SW480 (cell line): ENCODE measurements at places on chromosomes 6 and 20.

DNA sequence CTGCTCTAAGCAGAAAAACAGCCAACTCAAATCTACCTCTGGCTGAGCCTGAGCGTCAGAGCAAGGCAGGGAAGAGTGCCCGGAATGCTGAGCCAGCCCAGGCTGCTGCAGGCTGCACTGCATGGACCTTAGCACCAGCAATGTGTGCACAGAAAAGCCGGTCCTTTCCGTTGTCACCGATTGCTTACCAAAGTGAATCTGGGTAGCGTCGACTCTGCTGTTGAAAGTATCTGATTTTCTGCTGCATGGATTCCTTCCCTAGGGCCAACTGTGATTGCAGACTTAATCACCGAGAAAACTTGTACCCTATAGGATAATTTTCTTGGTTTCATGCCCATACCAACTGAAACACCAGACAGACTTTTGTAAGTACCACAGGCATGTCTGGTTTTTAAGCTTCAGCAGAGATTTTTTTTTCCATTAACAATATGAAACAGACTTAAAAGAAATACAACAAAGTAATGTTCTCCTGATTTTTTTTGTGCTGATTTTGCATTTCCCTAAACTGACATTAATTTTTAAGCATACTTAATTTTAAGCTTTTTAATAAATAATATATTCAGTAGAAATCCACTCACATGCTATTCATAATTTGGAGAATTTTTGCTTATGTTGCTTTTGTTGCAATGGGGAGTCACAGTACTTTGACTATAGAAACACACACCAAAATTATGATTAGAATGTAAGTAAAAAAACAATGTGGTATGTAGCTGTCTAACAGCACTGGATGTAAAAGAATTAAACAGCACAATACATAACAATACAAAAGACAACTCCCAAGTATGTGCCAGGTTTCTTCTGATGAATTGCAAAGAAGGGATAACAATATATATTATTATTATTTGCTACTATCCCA, 218.0 kb downstream of the THBS2 start:
- DNase-seq, result no peak

DNA sequence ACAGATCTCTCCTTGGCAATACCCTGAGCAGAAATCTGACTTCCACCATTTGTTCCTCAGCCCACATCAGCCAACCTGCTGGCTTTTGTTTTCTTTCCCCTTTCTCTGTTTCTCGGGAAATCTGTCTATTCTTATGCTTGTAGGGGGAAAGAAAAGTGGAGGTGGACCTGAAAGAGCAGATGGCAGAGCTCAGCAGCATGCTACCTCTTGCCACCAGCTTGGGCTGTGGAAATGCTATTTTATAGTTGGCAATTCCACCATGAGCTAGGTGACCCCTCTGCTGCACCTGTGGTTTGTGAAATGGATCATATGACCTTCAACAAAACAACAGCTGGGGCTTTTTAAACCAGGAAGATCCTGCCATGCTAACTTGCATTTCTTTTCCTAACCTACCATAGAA, 6.8 kb upstream of the SPATS1 start:
- DNase-seq, result no peak

DNA sequence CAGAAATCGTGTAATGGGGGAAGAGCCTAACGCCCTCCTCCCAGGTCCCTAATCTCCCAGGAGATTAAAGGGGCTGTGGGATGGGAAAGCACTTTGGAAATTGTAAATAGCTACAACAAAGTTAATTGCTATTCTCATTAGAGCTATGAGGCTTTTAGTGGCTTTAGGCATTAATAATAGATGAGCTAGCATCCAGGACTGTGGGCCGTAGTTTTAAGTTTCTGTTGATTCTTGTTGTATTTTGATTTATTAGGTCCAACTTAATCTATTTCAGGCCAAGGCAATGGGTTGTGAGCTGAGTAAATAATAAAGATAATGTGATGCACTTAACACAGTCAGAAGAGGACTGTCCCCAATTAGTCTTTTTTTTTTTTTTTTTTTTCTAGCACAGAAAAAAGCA, 67.7 kb downstream of the ANKRD6 start:
- DNase-seq, result no peak

GRCh38 chr6:86937219-86938079, at the start of gene HTR1E:
Gene HTR1E, plus strand, starts transcription at chr6:86937528. Its CDS starts 77,807 bp downstream, at chr6:87015335.
- peak; percentile 22 for DNase-seq

GRCh38 chr20:13464702-13465101, 174.0 kb downstream of the TASP1 start:
- no peak for DNase-seq

DNA sequence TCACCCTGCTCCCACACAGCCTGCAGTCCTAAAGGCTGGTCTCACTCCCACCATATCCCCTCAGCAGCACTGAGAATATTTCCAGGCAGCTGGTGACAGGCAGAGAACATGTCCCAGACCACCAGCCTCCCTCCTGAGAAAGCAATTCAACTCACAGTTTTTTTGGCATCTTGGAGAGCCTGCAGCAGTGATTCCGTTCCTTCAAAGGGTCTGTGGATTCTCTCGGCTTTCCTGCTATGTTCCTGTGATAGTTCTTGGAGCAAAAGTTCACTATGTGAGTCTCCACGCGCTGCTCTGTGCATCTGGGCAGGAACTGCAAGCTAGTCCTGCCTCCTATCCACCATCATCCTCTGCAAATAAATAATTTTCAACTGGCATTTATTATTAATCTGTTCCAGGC, 448.3 kb upstream of the HSF2 start:
- no peak for DNase-seq

DNA sequence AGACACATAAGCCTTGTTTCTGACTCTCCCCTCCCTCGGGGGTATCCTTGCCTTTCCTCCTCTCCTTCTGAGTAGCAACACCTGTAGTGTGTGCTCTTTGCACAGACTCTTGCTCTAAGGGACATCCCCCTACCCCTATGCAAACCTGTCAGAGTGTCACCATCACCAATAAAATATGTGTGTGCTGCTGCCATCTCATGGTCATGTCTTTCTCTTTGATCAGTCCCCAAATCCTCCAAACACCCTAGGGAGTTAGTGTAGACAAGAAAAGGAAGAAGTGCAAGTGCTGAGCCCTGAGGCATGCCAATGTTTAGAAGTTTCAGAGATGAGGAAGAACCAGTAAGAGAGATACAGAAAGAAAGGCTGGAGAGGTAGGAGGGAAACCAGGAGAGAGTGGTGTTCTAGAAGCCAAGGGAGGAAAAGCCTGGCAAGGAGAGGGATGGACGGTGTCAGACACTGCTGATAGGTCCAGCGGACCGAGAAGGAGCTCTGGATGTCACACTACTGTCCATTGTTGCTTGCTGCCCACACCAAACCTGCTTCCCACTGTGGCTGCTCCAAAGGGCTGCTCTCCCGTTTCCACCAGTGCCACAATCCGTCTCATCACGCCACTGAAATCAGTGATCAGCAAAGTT, 16.4 kb downstream of the TRMT6 start:
- DNase-seq, result peak; percentile 38

DNA sequence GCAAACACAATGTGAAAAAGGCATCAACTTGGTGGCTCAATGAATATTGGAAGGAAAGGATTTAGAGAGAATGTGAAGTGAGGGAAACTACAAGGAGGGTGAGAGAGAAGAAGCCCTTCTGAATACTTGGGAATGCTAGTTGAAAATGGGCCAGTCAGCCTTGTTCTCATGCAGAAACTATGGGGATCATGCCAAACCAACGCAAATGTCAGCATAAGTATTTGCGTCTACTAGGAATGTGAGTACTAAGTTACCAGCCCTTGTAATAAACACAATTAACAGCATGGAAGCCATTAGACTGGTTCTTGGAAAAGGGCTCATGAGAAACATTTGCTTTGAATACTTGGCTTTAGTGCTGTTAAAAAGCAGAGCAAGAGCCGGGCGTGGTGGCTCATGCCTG, 54.9 kb upstream of the AIG1 start:
- no peak for DNase-seq

- no peak for DNase-seq
Measured at GRCh38 chr6:17454316-17455005, 61.1 kb downstream of the CAP2 start.

DNA sequence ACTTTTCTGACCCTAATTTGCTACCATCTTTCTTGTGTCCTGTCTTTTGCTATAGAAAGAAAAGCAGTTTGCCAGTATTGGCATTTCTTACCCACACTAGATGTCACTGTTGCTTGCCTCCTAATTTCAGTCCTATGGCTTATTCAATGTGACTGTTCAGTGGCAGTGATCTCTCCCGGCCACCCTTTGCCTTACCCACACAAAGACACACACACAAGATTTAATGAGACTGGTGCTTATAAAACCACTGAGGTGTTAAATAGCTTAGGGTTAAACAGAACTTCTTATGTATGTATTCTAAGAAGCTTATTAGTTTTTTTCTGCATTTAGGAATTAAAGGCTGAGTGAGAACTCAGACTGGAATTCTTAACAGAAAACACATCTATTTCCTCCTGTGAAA, 233.6 kb upstream of the ASCC3 start:
- peak; percentile 44 for DNase-seq

DNA sequence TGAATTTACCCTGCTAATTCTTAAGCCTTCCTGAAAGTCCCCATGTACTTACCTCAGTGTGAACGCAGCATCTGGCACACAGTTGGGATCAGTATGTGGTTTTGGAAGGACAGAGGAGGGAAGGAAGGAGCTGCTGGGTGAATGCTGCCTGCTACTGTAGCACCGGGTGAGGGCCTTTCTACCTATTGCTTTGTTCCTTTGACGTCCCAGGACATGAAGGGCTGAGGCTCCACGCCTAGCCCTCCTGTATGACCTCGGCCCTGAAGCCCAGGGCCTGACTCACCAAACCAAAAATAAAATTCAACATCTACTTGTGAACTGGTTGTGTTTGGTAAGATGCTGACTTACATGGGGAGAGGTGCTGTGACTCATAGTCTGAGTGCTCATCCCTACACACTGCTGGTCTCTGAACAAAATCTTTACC, 51.1 kb downstream of the ARID1B start:
- DNase-seq, result peak; percentile 34

GRCh38 chr6:17768881-17769280, 62.2 kb upstream of the NUP153 start:
- DNase-seq, result no peak

GRCh38 chr20:63456429-63457284, 15.8 kb downstream of the KCNQ2 start:
- no peak for DNase-seq

DNA sequence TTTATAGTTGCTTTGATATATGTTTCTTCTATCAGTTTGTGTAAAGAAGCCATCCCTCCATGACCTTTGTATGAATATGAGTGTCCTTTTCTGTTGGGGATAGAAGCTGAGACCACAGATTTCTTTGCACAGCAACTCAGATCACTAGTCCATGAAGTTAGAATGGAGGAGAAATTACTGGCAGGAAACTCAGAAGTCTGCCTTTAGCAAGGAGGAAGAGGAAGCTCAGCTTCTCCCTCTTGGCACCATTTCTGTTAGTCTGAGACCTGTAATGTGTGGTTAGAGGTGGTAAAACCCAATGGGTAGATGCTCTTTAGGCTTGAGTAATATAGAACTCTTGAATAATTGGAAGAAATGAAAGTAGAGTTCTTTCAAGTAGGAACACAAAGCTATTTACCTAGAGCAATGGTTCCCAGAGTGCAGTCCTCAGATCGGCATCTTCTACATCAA, 995.3 kb upstream of the FLRT3 start:
- no peak for DNase-seq

DNA sequence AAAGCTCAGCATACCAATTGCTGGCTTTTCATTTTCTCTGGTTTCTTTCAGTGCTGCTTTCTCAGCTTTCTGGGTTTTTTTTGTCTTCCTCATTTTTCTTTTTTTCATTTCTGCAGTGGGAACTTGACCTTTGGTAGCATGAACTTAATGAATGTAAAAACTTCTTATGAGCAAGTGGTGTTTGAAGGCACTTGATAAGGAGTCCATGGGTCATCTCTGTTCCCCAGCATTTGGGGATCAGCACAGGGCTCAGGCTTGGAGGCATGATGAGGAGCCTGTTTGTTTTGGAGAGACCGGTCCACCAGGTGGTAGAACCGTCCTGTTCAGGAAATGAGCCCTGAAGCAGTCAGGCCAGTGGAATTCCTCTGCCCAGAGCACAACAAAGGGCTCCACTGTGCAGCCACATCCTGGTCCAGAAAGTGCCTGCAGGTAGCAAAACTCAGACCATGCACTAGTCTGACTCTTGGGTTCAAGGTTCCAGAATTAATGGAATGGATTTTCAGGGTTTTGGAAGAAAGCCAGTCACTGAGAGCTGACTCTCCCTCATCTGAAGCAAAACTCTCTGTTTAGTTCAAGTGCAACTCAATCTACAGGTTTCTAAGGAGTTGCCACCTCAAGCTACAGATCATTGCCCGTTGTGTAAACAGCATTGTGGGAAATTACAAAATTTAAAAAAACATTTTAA, 52.3 kb upstream of the ADGRF1 start:
- DNase-seq, result peak; percentile 36

GRCh38 chr6:57305761-57306160, 11.7 kb upstream of the PRIM2 start:
- DNase-seq, result no peak

DNA sequence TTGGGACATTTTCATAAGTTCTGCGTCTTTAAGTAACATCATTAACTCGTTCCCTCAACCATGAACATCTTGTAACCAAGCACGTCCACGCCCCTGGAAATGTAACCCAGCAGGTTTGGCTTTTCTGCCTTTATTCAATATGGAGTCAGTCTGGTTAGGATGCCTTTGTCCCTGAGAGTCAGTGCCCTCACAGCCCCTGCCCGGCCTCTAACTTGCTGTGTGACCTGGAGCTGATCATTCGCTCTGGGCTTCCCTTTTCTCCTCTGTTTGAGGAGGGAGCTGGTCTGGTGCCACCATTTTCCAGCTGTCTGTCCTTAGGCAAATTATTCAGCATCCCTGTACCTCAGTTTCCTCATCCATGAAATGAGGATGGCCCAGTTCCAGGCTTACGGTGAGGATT, 26.5 kb upstream of the ANGPT4 start:
- no peak for DNase-seq

GRCh38 chr6:5637714-5638113, 369.0 kb downstream of the NRN1 start:
- DNase-seq, result no peak

DNA sequence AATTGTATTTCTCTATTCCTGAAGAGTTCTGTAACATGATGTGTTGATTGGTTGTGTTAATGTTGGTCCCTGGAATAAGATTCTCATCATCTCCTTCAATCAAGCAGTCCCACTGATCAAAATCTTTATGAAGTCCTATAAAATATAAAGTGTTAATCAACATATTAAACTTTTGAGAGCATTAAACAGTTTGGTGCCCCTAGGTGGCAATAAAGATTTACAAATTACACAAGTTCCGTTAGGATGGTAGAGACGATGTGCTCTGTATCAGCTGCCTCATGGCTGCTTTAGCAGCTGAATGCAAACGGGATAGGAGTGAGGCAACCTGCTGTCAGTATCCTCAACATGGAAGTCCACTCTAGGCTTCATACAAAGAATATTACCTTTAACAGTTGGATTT, 16.9 kb downstream of the TDRD6 start:
- peak; percentile 56 for DNase-seq
